ENCODE measurements at places on chromosomes 3 and 15.

DNA sequence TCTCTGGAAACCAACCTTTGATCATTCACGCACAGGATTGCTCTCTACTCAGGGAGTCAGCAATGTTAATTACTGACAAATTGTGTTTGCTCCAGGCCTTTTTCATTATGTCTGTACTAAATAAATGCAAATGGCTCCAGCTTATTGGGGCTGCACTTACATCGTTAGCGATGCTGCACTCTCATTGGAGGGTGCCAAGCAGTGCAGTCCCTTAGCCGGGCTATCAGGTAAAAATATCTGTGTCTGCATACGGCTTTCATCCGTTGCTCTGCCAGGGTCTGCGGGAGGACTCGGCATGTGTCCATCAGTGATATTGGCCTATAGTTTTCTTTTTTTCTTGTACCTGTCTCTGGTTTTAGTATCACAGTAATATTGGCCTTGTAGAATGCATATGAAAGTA lies 471.5 kb upstream of the CADM2 start:
- DNase-seq: no peak

- peak; percentile 61 for DNase-seq
Measured at GRCh38 chr3:19811689-19812088, 122.3 kb downstream of the EFHB start.

DNA sequence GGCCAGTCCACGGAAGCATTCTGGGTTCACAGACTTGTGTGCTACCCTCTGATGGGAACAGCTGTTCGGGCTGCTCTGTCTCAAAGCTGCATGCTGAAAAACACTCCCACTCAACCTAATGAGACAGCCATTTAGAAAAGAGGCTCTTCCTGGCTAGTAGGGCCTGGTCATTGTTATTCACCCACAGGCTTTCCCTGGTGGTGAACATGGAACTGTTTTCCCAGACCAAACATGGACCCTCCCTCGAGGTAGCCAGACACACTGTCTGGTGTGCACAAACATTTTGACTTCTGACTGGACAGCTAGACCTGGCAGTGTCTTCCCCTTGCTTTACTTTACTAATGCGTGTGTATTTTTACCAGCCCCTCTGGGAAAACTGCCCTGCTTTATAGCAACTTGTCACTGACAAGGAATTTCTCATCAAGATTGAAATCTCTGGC lies 39.0 kb downstream of the MECOM start:
- no peak for DNase-seq

- no peak for DNase-seq
Measured at GRCh38 chr3:58117561-58118181, 93.1 kb downstream of the DNASE1L3 start.

- no peak for DNase-seq
Measured at GRCh38 chr15:69034352-69034751, 19.9 kb downstream of the NOX5 start.

- no peak for DNase-seq
Measured at GRCh38 chr15:57820119-57820518, 113.6 kb downstream of the POLR2M start.

- DNase-seq: no peak
Measured at GRCh38 chr3:2706144-2706835, 403.9 kb downstream of the IL5RA start.

- no peak for DNase-seq
Measured at GRCh38 chr3:172606021-172606420, 82.8 kb upstream of the TNFSF10 start.

DNA sequence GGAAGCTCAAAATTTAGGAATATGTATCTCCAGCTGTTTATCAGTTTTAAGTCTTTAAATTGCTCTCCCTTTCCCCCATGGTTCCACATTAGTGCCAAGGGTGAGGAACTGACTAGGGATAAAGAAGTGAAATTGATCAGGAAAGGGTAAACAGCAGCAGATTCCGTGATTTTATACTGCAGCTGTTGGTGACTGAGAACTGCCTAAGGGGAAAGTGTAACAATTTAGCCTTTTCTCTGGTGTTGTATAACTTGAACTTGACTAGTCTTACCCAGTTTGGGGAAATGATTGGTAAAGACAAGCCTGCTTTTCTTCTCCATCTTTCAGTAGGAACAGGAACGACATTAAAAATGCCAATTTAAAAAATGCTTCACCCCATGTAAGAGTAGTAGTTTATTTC lies 5.0 kb downstream of the SPRED1 start:
- DNase-seq: no peak

DNA sequence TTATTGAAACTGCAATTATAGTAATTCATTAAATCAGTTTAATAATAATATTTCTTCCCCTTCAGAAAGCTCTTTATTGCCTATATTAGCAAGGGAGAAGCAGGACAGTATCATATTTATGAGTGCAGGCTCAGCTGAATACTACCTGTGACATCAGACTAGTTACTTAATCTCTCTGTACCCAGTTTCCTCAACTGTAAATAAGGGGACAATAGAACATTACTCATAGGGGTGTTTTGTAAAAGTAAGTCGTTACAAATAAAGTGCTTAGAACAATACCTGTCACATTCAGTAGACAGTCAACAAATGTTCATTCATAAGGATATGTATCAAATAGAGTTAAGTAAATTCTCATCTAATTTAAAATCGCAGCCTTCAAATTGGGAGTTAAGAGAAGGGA lies 12.1 kb upstream of the VPS39 start:
- no peak for DNase-seq

DNA sequence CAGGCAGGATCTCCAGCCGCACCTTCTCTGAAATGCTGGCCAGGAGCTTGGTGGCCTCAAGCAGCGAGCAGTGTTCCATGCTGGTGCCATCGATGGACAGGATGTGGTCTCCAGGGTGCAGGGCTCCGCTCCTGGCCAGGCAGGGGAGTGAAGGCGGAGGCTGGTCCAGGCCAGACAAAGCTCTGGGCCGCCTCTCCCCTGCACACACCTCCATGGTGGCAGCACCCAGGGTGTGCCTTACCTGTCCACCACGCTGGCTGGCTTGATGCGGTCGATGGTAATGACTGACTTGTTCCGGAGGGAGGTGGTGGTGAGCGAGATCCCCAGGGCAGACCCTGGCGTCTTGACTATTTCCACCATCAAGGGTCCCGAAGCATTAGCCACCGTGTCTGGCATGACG lies 20.0 kb downstream of the GRIP2 start:
- DNase-seq: peak; percentile 47

DNA sequence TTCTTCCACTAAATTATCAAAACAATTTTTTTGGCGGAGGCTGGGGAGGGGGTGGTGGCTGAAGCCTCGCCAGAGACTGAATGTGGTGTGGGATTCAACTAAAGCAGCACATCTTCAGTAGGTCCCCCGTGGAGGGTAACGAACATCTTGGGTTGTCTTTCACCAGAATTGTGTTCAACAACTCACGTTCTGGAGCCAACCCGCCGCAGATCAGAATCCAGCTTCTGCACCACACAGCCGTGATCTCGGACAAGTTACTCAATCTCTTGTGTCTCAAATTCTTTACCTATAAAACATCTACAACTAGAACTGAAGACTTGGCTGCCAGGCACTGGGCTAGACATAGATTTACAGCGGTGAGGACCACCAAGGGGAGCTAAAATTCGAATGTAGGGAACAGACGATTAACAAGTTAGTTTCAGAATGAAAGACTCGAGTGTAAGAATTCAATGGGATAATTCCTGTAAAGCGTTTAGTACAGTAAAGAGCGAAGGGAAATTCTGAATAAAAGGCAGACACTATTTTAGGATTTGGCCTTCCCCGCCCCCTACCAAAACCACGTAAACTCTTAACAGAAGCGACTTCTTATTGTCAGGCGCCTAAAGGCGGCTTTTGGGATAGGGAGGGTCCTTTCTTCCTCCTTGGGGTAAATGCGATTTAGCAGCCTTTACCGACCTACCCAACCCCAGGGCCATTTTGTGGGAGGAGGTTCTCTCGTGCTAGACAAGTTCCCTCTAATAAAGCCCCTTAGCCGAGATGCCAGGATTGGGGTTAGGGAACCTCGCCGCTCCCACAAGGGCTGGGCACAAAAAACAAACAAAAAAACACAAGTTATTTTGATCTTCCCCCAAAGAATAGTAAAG lies 697 bp upstream of the RAB5A start:
- DNase-seq: peak; percentile 39

GRCh38 chr3:140559546-140559945 lies 118.3 kb upstream of the TRIM42 start:
- no peak for DNase-seq

- no peak for DNase-seq
Measured at GRCh38 chr15:72319360-72319984, 485 bp downstream of the CELF6 start.

DNA sequence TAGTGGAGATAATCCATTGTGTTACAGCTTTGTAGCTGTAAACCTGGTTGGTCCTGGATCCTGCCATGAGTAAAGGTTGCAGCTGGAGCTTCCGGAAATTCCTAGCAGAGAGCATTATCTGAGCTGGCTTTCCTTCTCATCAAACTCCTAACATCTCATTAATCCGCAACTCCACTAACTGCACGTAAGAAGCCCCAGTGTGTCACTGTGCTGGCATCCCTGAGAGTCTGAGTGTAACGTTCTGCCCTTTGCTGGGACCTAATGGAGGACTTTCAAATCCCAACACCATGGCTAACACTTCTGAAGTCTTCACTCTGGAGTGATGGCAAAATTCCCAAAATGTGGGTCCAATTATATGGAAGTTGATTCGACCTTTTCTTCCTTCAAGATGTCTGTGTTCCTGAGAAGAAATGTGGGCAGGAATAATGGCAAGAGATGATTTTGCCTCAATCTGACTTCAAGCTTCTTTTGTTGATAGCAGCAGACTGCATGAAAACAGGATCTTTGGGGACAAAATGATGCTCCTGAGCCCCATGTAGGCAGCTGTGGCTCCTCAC lies 9.6 kb upstream of the TRPM1 start:
- DNase-seq: no peak

- no peak for DNase-seq
Measured at GRCh38 chr3:112149136-112149535, 16.1 kb upstream of the GCSAM start.

DNA sequence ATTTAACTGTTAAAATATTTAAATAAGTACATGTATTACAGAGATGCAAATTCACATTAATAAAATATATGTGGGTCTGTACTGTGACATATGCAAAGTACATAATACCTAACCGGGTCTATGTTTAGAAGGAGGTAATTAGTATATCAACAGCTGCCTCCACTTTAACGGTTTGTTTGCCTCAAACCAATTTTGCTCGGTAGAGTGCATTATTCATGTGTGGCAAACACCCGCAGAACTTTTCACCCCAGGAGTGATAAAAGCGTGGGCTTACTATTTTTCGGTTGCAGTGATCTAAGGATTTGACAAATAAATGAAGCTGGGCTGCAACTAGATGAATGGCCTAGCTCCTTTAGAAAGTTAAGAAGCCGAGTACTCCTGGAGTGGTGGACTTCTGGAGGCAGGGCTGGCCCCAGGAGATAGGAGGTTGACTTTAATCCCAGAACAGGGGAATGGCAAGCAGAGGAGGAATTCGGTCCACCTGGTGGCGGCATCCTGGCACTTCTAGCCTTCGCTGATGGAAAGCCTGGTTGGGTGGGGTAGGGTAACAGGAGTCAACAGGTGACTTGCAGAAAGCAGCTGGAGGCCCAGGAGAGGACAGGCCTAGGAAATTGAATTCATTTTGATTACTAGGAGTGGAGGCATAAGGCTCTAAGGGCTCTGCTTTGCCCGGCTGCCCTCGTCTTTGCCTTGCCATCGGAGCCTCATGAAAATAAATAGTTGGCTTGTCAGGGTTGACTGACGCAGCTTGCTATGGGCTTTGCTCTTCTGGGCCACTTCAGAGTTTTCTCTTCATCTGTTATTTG lies 2.4 kb downstream of the SLCO3A1 start:
- no peak for DNase-seq

DNA sequence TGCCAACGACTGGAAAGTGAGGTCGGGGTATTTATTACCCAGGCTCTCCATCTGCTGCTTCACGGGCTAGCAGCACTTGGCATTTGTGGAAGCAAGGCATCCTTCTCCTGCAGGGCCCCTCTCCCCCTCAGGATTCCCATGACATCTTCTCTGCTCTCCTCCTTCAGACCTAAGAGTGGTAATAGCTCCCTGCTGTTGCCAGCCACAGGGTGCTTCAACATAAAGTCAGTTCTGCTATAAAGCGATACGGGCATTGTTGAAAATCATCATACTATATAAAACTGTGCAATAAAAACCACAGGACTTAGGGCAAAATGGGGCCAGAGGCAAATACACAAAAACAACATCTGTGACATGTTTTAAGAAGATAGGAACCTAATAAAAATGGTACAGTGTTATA lies 391.8 kb upstream of the ADAMTS9 start:
- no peak for DNase-seq

- DNase-seq: no peak
Measured at GRCh38 chr3:78889348-78889747, 878.5 kb downstream of the ROBO1 start.

GRCh38 chr3:112647122-112647521 lies 6.2 kb upstream of the CCDC80 start:
- DNase-seq: no peak

- no peak for DNase-seq
Measured at GRCh38 chr15:85491691-85492090, 111.3 kb downstream of the AKAP13 start.

DNA sequence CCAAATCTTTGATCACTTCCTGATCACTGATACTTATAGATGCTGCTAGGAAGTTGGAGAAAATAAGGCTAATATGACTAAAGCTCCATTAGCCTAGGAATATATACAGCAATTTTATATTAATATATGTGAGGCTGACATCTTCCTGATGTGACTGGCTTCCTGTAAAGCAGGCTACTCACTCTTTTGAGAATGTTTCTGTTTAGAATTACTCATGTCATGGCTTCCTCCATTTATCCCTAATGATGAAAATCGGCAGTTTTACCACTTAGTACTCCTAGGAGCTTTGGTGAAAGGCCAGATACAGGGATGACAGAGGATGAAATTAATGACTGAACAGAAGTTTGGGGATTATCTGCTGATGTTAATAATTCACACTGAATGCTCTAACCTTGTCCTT lies 3.9 kb upstream of the MAP1A start:
- DNase-seq: no peak

DNA sequence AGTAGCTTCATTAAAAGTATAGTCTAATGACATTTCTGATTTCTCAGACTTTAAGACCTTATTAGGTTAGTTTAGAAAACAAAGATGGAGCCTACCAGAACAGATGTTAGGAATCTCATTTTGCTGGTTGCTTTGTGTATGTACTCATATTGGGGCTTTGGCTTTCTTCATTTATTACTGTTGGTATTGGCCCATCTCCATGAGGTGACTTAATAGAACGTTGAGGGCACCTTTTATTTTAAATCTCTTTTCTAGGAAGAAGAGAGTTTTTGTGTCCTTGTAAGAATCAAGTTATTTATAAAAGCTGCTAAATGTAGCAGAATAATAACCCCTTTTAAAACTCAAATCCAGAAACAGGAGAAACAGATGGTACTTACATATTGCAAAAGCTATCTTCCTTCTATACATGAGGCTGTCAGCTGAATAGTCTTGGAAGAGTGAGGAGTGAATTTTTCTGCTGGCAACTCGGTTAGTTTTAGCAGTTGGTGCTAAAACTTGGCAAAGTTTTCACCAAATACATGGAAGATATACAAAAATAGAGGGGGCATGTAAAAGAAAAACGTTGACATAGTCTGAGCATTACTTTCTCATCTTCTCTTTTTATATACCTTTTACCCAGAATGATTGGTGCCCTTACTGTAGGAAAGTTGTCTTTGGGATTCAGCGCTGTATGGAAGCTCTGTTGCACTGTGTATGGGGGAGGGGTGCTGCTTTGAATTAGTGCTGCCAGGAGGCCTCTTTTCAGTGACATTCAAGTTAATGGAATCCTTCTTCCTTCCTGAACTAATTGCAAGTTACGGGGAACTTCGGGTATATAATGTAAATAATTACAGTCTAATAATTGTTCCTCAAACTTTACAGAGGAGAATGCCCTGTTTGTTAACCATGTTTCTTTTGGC lies 35.8 kb downstream of the CTNNB1 start:
- DNase-seq: no peak

Measured in K562 (cell line).